ENCODE measurements at places on chromosomes 7 and 10.

DNA sequence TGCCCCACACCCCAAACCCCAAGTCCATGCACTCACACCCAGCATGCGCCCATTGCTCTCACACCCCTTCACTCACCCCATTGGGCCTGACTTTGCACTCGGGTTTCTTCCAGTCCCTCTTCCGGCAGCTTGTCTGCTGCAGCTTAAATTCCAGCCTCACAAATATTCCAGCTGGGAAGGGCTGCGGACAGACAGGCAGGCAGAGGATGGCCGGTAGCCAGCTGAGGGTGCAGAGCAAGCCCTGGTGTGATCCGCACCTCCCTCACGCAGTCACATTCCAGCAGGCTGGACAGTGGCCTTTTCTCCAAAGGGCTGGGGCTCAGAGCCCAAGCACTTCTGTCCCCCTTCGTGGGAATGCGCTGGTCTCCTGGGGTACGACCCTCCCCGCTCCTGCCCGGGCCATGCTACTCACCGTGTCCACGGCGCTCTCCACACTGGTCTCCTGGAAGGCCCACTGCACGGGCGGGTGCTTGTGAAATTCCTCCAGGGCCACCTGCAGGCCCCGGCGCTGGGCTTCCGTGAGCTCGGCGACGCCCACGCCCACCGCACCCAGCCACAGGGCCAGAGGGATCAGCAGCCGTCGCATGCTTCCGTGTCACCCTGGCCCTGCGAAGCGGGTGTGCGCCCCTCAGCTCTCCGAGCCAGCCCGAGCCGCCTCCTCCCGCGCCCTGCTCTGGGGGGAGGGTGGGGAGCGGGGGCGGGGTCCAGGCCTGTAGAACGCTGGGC lies 1.2 kb downstream of the RARRES2 start:
- no peak for DNase-seq

DNA sequence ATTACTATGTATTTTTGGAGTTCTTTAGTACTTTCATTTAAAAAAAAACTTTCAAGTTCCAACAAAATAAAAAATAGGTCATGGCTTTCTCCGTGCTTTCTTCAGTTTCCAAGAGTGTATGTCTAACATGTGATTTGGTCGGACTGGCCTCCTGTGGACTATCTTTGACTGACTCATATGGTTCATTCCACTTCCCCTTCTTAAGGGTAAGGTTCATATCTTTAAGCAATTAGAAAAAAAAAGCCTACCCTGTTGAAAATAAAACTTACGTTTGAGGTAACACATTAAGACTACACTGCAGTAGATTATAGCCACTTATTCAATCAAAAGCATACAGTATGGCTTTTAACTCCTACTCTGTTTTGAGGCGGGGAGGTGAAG lies 112.8 kb upstream of the AHR start:
- no peak for DNase-seq

DNA sequence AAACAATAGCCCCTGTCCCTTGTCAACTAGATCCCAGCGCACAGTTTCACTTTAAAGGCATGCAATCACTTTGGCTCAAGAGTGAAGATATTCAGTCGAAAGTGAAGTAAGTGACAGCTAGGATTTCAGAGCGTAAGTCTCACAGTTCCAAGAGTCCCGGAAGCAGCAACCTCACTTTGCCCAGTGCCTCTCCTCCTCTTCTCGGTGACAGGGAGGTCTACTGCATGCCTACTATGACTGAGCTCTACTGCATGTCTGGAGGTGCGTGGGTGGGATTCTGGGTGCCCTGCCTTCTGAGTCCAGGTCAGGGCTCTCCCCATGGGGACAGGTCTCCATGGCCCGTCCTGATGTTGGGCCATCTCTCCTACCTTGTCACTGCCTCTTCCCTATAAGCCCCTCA lies 17.0 kb downstream of the PRKCQ start:
- no peak for DNase-seq

DNA sequence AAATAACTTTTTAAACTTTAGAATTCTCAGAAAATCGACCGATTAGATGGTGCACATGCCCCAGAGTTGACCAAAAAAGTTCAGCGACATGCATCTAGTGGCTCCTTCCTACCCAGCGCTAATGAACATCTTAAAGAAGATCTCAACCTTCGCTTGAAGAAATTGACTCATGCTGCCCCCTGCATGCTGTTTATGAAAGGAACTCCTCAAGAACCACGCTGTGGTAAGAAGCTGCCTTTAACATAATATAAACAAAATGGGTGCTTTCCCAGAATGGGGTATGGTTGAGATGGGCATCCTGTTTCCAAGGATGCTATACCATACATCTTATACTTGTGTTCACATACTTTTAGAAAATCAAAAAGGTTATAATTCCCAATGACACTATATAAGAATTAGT lies 24.6 kb downstream of the GLRX3 start:
- peak; percentile 26 for DNase-seq

- DNase-seq: no peak
Observed at GRCh38 chr7:103083210-103083609, 8.3 kb downstream of the ARMC10 start.

- no peak for DNase-seq
Observed at GRCh38 chr10:48251525-48252353, 22.8 kb downstream of the FRMPD2 start.

GRCh38 chr10:75358132-75358531 lies 43.4 kb downstream of the ZNF503 start:
- no peak for DNase-seq

- no peak for DNase-seq
Observed at GRCh38 chr10:67839951-67840350, 2.0 kb upstream of the DNAJC12 start.

Data from OCI-LY7 (cell line).